ENCODE measurements at places on chromosomes 7 and 10. TPM values are rescaled to one million over a fixed set of nuclear protein-coding genes. Genes with fewer than 3 reads are reported as not detected.

DNA sequence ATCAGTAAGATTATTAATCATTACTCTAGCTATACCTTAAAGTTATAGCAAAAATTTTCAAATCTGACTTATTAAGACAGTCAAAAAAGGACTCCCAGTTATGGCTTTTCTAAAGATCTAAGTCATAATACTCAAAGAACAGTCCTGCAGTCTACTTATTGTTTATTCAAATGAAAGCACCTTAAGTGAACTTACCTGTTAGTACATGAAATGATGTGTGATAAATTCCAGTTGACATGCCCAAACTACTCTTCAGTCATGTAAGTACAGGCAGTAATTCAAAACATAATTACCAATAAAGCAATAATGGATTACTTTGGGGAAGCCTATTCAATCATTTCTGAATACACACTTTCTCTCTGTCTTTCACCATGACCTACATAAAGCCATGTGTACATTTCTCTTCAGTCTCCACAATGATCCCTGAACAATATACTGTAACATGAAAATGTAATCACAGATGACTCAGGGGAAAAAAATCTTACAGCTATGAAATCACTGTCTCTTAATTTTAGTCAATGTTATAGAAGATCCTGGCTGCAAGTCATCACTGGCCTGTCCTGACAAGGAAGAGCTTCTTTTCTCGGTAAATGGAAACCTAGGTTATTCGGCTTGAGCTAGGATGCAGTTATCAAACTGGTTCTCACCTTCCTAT is 420.7 kb upstream of the LRRTM3 start:
- DNase-seq = peak; percentile 0

DNA sequence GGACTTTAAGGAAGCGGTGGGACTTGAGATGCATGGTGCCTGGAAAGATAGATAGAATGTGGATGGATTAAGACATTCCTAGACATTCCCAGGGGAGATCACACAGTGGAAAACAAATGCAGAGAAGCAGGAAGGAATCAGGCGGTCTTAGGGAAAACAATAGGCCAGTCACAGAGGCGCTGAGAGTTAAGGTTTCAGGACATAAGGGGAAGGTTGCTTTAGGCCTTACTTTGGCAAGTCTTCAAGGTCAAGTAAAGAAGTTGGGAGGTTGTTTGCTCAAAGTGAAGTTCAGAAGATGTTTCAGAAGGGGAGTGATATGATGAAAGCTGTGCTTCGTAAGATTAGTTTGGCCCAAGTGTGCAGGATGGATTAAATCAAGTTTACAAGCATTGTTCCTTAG is 109.4 kb downstream of the SUGCT start:
- DNase-seq = no peak

GRCh38 chr10:59880971-59881510 is 25.3 kb downstream of the CCDC6 start:
- DNase-seq = no peak

DNA sequence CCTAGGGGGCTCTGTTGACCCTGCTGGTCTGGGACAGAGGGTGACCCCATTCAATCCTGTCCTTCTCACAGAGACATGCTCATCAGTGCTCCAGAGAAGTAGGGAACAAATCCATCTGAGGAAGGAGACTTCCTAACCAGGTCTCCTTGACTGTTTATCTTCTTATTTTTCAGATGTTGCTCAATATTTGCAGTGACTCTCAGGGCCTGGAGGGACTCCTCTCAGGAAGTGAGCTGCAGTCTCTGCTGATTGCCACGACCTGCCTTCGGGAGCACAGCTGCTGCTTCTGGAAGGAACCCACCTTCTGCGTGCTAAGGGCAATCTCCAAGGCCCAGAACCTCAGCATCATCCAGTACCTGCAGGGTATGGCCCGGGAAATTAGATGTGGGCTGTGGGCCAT is 41.0 kb downstream of the WDFY4 start:
- no peak for DNase-seq

DNA sequence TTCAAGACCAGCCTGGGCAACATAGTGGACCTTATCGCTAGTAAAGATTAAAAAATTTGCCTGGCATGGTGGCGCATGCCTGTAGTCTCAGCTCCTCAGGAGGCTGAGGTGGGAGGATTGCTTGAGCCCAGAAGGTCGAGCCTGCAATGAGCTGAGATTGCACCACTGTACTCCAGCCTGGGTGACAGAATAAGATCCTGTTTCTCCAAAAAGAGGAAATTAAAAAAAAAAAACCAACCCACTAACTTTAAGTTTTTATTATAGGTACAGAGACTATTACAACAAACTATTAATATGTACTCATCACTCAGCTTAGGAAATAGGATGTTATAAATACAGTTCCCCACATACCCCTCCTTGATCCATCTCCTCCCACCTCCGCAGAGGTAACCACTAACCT is 30.2 kb downstream of the DHTKD1 start:
- DNase-seq = no peak

- no peak for DNase-seq
Measured at GRCh38 chr10:132508581-132509443, 28.8 kb upstream of the INPP5A start.

DNA sequence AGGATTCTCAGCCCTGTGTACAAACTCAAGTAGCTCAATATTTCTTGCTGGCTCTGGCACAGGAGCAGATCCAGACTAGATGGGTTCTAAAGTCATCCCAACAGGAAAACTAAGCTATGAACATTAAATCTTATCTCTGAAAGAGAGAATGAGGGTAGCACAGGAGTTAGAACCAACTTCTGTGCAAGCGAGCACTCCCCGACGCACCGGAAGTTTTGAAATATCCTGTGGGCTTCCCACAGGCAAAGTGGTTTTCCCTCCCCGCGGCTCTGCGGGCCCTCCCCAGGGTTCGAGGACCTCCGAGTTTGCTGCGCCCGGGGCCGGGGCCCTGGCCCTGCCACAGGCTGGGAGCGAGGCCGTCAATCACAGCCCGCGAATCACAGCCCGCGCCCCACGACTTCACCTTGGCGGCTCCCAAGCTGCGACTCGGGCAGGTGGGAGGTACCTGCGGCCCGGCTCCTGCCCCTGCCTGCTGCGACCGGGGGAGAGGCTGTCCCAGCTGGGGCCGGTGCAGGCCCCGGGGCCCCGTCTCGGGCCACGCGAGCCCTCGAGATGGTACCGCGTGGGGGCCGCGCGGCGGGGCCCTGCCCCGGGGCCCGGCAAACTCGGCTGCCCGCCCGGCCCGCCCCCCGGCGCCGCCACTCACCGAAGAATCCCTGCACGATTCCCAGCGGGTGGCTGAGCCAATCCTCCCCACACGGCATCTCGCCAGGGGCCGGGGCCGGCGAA is 598 bp downstream of the MCMBP start:
- peak; percentile 28 for DNase-seq

GRCh38 chr7:144820552-144820951 is 15.3 kb downstream of the TPK1 start:
- no peak for DNase-seq

GRCh38 chr7:116593359-116594075 is 68.7 kb downstream of the CAV1 start:
- no peak for DNase-seq

DNA sequence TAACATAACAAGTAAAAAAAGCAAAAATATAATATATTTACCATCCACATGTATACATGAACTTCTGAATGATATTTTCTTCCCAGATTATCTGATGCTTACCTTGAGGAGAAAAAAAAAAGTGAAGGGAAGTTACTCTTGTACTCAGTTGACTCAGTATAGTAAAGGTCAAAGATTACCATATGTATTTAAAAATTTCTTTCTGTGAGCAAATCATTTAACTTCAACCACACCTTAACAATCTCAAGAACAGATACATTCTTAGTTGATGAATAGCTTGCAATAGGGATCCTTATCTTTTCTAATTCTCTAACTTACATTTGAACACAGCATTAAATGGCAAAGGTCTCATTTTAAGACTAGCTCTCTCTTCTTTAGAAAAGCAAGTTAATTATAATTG is 29.8 kb downstream of the PRR15 start:
- DNase-seq = no peak

- DNase-seq = no peak
Measured at GRCh38 chr7:88217675-88218428, 2.0 kb downstream of the SRI start.

GRCh38 chr10:24086296-24087086 is 122.4 kb upstream of the KIAA1217 start:
- DNase-seq = no peak

DNA sequence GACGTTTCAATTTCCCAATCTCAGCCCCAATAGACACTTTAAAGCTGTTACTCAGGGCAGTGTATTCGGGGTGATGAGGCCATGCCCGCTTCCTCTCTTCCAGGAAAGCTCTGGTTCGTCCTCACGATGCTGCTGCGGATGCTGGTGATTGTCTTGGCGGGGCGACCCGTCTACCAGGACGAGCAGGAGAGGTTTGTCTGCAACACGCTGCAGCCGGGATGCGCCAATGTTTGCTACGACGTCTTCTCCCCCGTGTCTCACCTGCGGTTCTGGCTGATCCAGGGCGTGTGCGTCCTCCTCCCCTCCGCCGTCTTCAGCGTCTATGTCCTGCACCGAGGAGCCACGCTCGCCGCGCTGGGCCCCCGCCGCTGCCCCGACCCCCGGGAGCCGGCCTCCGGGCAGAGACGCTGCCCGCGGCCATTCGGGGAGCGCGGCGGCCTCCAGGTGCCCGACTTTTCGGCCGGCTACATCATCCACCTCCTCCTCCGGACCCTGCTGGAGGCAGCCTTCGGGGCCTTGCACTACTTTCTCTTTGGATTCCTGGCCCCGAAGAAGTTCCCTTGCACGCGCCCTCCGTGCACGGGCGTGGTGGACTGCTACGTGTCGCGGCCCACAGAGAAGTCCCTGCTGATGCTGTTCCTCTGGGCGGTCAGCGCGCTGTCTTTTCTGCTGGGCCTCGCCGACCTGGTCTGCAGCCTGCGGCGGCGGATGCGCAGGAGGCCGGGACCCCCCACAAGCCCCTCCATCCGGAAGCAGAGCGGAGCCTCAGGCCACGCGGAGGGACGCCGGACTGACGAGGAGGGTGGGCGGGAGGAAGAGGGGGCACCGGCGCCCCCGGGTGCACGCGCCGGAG is 2.6 kb downstream of the GJD4 start:
- DNase-seq = no peak

DNA sequence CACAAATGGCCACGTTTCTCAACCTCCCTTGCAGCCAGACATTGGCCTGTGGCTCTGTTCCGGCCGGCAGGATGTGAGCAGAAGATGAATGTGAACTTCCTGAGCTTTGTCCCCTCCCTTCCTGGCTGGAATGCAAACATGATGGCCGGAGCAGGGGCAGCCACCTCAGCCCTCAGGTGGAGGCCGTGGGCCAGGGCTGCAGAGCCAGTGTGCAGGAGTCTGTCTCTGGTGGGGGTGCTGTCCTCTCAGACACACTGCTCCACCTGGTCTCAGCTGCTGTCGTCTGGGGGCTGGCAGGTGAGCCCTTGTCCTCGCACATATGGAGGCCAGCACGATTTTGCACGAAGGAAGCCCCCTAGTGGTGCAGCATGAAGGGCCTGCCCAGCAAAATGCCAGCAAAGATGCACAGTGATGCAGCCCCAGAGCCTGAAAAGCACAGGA is 25.3 kb upstream of the PWWP2B start:
- DNase-seq = no peak

GRCh38 chr7:55275291-55276200 is 89.6 kb upstream of the LANCL2 start:
- no peak for DNase-seq

DNA sequence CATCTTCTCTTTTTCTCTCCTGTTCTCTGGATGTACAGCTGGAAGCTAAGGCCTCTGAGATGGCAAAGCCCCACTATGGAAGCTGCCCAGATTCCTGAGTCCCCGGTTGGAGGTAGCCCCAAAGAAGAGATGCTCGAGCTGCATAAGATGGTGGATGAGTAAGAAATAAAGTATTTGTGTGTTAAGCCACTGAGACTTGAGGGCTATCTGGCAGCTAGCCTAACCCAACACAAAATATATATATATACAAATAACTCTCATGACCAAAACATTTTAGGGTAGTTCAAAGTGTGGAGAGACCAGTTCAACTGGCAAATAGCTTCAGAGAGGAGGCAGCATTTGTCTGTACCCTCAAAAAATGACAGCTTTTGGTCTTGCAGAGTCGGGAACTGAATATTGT is 72.4 kb upstream of the PDE1C start:
- DNase-seq = peak; percentile 80

- no peak for DNase-seq
Measured at GRCh38 chr10:97788552-97789442, 17.0 kb upstream of the SFRP5 start.

DNA sequence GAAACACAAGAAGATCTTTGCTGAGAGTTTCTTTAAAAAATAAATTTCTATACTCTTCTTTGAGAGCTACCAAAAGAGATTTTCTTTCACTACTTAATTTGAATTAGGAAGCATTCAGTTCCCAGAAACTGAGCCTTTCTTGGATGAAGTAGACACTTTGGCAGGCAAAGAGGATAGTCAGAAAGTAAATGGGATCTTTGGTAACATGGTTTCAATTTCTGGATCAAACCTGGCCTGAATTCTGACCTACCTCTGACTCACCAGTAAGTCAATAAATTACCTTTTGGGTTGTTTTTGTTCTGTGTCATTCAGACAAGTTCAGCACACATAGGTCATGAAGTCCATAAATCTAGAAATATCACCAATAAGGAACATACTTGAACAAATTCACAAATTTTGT is 26.8 kb upstream of the CABCOCO1 start:
- peak; percentile 76 for DNase-seq

- no peak for DNase-seq
Measured at GRCh38 chr7:80417211-80417793, 94.6 kb downstream of the GNAT3 start.

DNA sequence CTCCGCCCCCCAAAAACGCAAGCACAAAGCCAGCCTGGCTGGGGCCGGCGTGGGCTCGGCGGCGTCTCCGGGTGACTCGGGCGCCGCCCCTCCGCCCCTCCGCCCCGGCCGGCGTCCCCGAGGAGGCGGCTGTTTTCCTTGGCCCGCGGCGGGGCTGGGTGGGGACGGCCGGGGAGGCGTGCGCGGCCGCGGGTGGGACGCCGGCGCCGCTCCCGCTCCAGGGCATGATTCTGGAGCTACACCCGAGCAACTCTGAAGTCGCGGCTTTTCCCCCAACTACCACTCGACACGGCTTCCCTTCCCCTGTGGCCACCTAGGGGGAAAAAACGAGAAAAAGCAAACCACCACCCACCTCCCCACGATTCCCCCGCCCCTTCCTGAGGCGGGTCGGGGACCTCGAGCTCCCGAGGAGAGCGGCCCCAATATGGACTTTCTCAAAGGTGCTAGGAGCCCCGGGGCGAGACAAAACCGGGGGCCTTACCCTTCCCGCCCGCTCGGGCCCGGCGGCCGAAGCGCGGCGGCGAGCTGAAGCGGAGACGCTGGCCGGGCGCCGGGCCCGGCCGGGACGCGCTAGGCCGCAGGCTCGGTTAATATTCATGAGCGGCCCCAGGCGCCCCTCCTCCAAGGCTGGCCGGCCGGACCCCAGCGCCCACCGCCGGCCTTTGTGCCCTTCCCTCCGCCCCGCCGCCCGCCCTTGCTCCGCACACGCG is 856 bp downstream of the ARHGAP21 start:
- DNase-seq = peak; percentile 40

GIMAP8 gene
- polyA plus RNA-seq = not detected

GDI2 gene
- polyA plus RNA-seq = 150 TPM

TSPAN13 gene
- 5.0 TPM for polyA plus RNA-seq

IFIT1B gene
- polyA plus RNA-seq = not detected

MRC1 gene
- polyA plus RNA-seq = not detected

SPDYE8 gene
- polyA plus RNA-seq = not detected

EPO gene
- polyA plus RNA-seq = not detected
